Activated CD8-positive, alpha-beta memory T cell treated with anti-CD3 and anti-CD28 coated beads, Interleukin-2, amount 50 U/mL, for 4 hours (primary cell): ENCODE measurements at places on chromosomes 3 and 15.

DNA sequence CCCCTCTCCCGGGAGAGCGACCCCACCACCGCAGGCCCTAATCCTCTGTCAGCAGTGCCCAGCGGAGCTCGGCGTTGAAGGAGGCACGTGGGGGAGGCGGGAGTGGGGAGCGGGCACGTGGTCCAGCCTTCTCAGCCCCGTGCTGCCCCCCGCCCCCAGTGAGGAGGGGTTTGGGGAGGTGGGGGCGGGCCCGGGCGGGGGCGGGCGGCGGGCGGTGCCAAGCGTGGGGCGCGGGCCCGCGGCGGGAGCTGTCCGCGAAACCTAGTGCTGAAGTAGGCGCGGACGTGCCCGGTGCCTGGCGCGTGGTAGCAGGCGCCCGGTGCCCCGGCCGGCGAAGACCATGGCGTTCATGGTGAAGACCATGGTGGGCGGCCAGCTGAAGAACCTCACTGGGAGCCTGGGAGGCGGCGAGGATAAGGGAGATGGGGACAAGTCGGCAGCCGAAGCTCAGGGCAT lies at the start of gene CPLX3:
CPLX3 (plus strand) TSS at position 264 of the 456 bp plus-strand sequence; CDS start at position 341, 77 bp downstream.
- DNase-seq, result peak; percentile 42

DNA sequence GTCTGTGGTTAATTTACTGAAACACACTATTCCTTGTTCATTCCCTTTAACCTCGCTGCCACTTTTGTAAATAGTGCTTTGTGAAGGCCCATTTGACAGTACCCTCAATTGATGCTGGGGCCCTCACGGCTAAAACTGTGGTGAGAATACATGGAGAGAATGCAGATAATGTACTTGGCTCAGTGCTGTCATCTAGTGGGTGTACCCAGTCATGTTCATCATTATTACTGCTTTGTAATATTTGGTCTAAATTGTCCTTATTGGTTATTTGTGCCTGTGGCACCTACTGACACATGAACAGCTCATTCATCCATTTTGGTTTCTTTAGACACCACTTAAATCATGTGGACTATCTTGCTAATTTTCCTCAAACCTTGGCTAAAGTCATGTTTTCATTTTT lies 543.6 kb downstream of the EDEM1 start:
- no peak for DNase-seq

DNA sequence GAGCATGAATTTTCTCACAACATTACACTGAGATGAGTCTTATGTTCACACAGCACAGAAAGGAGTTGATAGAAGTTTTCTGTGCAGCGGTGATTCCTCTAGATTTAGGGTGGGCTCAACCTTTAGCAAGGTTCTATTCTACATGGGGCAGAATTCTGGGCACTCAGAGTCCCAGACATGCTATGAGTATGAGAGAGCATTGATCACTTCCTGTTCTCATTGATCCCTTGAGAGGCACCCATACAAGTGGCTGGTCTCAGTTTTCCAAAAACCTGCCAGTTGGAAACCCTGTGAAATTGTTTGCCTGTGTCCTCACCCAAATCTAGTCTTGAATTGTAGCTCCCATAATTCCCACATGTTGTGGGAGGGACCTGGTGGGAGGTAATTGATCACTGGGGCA lies 112.5 kb upstream of the NR2F2 start:
- DNase-seq, result no peak

GRCh38 chr3:169999433-169999832 lies 32.8 kb downstream of the SEC62 start:
- no peak for DNase-seq

- DNase-seq, result no peak
These were observed 1.1 kb downstream of the SSR3 start for GRCh38 chr3:156553705-156554356.

DNA sequence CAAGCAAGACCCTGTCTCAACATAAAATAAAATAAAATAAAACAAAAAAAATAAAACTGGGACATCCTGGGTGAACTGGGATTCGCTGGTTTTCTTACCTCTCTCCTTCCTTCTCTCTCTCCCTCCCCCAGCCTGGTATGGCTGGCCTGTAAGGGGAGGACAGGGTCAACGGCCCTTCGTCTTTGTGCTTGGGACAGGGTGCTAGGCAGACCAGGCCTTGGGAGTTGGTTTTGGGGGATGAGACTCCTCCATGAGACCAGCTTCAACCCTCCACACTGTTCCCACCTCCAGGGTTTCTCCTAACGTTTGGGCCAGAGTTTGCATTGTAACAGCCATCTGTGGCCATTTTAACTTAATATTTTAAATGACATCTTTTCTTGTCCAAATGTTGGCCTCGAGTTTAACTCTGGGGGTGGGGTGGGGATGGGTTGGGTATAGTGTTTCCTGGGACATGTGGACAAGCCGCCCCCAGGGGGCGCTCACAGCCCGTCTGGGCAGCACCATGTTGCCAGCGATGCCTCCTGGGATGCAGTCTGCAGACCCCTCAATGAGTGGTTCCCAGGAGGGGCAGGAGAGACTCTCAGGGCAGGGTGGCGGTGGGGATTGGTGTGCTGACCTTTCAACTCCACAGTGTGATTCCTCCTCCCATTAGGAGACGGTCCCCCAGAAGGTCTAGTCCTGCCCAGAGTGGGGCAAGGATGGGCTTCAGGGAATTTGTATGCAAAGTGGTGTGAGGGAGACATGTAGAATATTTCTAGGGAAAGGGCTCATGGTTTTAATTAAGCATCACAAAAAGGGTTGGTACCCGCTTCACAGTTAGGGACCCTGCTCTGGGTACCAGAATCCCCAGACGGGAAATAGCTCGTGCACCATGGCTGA lies 37.7 kb upstream of the LCTL start:
- peak; percentile 61 for DNase-seq

GRCh38 chr3:20246662-20247061 lies 60.7 kb upstream of the SGO1 start:
- no peak for DNase-seq

GRCh38 chr3:24339266-24339825 lies 155.3 kb downstream of the THRB start:
- no peak for DNase-seq

GRCh38 chr15:62649793-62650420 lies 392.6 kb upstream of the TPM1 start:
- no peak for DNase-seq

- no peak for DNase-seq
These were observed 243.1 kb upstream of the GOLGA6L4 start for GRCh38 chr15:83992324-83993031.

DNA sequence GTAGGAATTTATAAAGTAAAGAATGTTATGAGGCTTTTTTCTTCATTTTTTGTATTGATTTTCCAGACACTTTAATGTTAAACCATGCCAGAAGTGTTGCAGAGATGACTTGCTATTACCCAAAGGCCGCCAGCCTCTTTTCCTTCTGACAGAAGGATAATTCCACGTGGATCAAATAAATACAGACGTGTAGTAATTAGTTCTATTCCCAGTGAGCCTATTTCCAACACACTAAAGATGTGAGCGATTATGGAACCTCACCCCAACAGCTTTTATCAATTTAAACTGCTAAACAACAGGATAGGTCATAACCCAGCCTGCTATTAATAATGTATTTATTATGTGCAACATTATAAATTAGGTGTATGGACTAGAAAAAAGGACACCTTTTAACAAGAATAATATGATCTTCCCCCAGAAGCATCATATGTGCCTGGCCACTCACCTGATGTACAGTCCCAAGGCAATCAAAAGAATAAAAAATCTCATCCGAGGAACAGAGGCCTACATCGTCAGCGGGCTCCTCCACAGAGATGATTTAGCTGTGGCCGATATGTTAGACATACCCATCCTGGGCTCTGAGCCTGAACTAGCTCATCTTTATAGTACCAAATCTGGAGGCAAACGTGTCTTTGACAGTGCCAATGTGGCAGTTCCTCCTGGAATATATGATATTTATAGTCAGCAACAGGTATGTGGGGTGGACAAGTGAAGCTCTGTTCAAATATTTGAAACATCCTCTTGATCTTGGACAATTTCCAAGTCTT lies 125.9 kb upstream of the C15orf61 start:
- no peak for DNase-seq

GRCh38 chr3:168427835-168428475 lies 332.2 kb upstream of the GOLIM4 start:
- DNase-seq, result no peak

DNA sequence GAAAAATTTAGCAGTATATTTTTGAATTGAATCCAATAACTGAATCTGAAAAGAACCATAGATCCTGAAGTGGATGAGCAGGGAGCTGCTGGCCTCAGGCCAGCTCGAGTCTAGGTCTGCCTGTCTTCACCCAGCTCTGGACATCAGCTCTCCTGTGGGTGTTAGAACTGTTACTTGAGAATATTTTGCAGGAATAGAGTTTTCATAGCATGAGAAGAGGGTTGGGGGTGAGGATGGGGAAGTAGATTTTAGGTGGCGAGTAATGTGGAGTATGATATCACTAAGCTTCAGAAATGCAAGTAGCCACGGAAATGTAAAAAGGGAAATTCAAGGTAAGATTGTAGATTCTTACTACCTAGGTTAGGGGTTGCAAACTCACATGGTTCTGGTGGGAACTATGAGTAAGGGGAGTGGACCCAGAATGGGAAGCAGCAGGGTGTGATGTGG lies 6.2 kb downstream of the RAB8B start:
- DNase-seq, result no peak

GRCh38 chr3:195698647-195699387 lies 22.0 kb upstream of the MUC20 start:
- no peak for DNase-seq

GRCh38 chr3:66492071-66492470 lies 8.8 kb downstream of the LRIG1 start:
- DNase-seq, result no peak

DNA sequence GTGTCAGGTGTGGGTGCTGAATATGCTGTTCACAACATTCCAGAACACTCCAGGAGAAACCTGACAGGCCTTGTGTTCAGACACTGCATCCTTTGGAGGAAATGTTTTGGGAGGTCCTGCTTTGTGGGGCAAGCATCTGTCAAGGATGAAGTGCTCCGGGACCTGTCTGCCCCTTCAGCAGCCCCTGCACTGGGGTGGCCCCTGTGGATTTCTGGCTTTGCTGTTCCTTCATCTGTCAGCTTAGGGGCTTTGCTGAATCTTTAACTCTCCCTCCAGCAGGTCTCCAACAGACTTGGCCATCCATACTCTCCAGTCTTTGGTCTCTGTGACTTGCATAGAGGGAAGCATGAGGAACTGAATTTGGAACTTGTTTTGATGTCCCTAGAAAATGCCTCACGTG lies 3.1 kb downstream of the PRR23E start:
- no peak for DNase-seq

GRCh38 chr15:55613727-55614126 lies 25.6 kb upstream of the PYGO1 start:
- no peak for DNase-seq

GRCh38 chr15:95499397-95499796 lies 831.1 kb upstream of the NR2F2 start:
- no peak for DNase-seq

- no peak for DNase-seq
These were observed 173.0 kb upstream of the MITF start for GRCh38 chr3:69566275-69566674.

GRCh38 chr3:133136114-133137041 lies 98.2 kb downstream of the TMEM108 start:
- DNase-seq, result no peak

DNA sequence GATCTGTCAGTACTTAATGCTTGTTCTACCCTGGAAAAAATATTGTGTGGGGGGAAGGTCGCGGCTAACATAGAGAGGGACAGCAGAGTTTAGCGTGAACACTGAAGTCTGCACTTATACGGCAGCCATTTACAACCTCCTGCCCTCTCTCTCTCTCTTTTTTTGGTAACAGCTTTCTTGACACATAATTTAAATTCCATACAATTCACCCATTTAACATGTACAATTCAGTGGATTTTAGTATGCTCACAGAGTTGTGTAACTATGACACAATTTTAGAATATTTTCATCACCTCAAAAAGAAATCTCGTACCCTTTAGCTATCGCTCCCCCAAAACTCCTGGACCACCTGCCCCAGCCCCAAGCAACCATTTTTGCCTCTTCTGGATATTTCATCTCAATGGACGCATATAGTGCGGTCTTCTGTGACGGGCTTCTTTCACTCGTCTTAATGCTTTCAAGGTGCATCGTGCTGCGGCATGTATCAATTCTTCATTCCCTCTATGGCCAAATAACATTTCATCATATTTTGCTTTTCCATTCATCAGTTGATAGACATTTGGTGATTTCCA lies 141.8 kb downstream of the XXYLT1 start:
- DNase-seq, result no peak

DNA sequence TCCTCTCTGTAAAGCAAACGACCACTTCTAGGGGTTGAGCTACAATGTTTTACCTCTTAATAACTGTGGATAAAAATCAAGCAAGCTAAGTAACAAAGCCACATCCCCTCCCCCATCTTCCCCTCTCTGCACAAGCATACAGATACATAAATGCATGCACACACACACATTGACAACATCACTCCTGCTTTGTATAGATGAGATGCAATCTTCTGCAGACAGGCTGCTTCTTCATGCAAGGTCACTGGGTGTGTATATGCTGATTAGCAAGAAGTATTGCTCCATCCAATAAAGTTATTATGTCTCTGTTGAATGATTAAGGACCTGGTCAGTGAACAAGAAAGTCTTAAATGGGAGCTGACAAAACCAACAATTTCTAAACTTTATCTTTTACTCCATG lies 8.8 kb upstream of the ATP11B start:
- DNase-seq, result no peak

- no peak for DNase-seq
These were observed 95.0 kb upstream of the ALDH1A3 start for GRCh38 chr15:100784493-100785180.

- DNase-seq, result no peak
These were observed 130.2 kb upstream of the LMOD3 start for GRCh38 chr3:69252631-69253030.

GRCh38 chr3:23711916-23712494 lies 93.8 kb upstream of the UBE2E1 start:
- no peak for DNase-seq

- DNase-seq, result no peak
These were observed 41.8 kb upstream of the MAPKBP1 start for GRCh38 chr15:41732483-41732882.

GRCh38 chr3:46867550-46867898 lies 4.3 kb upstream of the MYL3 start:
- no peak for DNase-seq

GRCh38 chr15:93291380-93291779 lies 202.4 kb upstream of the RGMA start:
- no peak for DNase-seq

GRCh38 chr3:14280326-14280725 lies 101.7 kb downstream of the LSM3 start:
- no peak for DNase-seq

- no peak for DNase-seq
These were observed 35.5 kb downstream of the ESYT3 start for GRCh38 chr3:138469874-138470273.

GRCh38 chr15:57334257-57334656 lies 42.0 kb upstream of the CGNL1 start:
- DNase-seq, result no peak
